ENCODE measurements at places on chromosomes 16 and 17.

DNA sequence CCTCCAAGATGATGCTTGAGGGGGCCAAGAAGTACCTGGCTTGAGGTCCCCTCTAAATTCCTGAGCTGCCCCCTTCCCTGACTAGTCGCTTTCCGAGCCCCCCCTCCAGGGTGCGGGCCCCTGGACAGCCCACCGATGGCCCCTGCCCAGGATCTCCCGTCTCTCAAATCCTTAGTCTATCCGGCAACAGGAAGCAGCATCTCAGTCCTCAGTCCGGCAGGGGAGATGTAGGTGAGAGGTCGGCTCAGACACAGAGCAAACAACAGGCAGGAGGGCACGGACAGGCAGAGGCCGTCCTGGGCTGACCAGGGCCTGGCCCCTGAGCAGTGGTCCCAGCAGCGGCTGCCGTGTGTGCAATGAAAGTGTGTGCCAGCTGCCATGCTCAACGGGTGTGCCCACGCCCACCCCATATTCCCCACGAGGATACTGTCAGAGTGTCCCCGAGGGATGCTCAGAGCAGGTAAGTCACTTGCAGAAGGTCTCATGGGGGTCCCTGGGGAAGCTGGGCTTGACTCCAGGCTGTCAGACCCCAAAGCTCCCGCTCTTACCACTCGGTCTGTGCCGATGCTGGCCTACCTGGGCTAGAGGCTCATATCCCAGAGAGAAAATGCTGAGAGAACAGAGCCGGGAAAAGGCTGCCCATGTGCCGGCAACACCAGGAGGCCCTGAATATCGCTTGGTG lies 7.2 kb downstream of the SLC43A2 start:
- ATAC-seq = no peak

DNA sequence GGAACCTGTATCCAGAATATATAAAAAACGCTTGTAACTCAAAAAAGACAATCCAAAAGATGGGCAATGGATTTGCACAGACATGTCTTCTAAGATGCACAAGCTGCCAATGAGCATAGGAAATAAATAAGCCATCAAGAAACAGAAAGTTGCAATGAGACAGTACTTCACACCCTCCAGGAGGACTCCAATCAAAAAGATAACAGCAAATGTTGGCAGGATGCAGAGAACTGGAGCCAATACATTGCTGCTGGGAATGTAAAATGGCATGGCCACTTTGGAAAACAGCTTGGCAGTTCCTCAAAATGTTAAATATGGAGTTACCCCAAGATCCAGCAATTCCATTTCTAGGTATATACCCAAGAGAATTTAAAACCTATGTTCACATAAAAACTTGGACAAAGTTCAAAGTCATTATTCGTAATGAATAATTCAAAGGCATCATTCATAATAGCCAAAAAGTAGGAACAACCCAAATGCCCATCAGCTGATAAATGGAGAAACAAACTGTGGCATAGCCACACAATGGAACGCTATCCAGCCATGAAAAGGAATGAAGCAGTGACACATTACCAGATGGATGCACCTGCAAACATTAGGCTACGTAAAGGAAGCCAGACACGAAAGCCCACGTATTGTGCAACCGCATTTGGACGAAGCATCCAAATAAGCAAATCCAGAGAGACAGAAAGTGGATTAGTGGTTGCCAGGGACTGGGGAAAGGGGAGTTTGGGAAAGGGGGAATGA lies 25.6 kb downstream of the GGA2 start:
- ATAC-seq = no peak

DNA sequence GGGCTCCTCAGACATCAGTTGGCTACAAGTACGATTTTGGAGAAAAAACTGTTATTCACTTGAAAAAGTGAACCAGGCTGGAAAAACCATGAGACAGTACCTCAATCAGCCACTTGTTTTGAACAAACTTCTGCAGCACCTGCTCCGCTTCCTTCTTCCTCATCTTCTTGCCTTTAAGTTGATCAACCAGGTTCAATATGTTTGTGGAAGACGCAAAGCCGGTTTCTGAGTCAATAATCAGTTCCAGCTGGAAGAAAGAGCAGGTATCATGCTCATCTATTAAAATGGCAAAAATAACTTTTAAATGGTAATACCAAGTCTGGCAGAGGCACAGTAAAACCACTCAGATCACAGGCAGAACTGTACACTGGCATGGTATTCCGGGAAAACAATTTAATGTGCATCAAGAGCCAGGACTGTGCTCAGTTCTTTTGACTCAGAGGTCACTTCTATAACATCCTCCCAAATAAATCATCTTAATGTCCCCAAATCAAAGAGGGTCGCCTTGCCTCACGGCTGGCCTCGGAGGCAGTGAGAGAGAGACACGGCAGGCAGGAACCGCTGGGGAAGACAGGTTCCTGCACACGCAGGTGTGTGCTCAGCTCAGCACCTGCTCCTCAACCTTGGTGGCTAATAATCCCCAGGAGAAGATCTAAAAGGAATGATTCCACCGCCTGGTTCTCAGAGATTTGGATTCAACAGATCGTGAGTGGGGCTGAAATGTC lies 29.7 kb downstream of the KDM8 start:
- no peak for ATAC-seq

DNA sequence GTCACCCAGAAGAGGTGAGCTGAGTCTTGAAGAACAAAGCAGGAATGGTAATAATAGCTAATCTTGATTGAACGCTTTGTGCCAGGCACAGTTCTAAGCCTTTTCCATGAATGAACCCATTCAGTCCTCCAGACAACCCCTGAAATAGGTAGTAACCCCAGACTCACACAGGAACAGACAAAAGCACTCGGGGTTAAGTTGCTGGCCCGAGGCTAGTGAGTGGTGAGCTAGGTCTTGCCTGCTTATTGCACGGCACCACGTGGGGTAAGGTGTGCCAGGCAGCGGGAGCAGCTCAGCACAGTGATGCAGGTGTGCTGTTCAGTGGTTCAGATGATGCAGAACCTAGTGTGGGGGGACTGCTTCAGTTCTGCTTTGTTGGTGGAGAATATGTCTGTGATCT lies 181.6 kb downstream of the RAB11FIP4 start:
- no peak for ATAC-seq

GRCh38 chr16:54031107-54031760 lies 255.4 kb downstream of the IRX3 start:
- ATAC-seq = no peak

DNA sequence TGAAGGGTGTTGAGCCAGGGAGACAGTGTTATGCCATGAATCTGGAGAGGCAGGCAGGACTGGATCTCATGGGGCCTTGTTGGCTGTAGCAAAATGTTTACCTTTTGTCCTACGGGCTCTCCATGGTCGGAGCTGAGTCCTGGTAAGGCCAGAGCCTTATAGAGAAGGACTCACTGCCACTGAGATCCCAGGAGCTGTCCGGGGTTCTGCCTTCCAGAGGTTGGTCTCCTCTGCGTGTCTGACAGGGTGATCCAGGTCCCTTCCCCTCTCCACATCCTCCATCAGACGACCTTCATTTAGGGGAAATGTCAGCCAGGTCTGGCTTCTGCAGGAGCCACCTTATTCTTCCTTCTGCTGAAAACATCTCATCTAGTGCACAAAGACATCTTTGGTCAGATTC lies 285.2 kb upstream of the N4BP1 start:
- ATAC-seq = no peak

GRCh38 chr17:17531156-17531555 lies 35.0 kb upstream of the RASD1 start:
- ATAC-seq = no peak

DNA sequence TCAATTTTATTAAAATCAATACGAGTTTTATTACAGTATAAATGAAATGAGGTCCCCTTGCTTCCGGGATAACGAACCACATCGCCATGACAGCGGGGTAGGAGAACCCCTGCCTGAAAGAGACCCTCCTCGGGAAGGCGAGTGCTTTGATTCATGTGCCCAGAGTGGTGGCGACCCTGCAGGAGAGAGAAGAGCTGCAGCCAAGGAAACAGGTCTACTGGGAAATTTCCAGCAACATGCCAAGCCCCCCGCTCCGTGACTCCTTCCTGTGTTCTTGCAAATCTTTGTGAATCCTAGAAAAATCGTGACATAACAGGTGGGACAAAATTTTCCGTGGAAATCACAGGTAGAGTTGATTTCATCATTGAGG lies 162.5 kb downstream of the WSCD1 start:
- ATAC-seq = no peak

DNA sequence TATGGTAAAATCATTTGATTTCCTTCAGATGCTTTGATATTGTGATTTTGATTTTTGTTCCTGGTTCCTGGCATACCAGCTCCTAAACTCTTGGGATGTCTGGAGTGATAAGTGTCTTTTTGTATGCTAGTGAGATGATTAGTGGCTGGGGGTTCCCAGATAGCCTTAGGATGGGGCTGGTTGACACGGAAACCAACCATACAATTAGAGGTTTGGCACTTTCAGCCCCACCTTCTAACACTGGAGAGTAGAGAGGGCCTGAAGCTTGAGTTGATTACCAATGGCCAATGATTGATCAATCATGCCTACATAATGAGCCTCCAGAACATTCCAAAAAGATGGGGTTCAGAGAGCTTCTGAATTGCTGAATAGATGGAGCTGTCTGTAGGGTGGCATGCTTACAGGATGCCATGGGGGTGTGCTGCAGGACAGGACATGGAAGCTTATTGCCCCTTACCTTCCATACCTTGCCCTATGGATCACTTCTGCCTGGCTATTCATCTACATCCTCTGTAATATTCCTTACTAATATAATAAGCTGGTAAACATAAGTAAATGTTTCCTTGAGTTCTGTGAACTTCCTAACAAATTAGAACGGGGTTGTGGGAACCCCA lies 22.8 kb downstream of the RNF112 start:
- no peak for ATAC-seq

GRCh38 chr17:75848523-75849278 lies 4.5 kb upstream of the UNC13D start:
- ATAC-seq = peak; percentile 21

DNA sequence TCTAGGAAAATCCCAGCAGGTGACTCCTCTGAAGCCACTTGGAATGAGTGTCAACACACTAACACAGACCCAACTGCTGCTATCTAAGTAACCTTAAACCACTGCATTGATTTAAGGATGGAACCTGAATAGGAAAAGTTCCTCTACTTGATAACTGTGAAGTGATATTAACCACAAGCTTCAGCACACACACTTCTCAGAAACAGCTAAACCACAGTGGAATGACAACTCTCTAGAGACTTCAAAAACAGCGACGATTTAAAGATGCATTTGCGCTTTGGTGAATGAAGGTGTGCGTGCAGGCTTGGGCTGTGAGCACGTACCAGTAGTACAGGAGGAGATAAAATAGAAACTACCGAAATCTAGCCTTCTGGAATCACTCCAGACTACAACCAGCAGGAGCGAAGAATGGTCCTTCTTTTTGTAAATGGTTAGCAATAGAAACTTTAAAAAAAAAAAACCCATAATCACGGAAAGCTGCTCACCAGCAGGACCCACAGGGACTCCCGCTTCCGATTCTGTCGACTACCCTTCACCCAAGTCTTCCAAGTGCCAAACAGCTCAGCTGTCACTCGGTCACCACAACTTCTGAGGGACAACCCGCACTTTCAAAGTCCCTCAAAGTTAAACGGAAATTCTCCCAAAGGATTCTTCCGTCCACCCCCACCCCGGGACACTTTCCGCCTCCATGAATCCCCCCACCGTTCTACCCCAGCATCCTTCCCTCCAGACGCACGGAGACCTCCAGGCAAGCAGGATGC lies 137.7 kb upstream of the CORO6 start:
- peak; percentile 63 for ATAC-seq

DNA sequence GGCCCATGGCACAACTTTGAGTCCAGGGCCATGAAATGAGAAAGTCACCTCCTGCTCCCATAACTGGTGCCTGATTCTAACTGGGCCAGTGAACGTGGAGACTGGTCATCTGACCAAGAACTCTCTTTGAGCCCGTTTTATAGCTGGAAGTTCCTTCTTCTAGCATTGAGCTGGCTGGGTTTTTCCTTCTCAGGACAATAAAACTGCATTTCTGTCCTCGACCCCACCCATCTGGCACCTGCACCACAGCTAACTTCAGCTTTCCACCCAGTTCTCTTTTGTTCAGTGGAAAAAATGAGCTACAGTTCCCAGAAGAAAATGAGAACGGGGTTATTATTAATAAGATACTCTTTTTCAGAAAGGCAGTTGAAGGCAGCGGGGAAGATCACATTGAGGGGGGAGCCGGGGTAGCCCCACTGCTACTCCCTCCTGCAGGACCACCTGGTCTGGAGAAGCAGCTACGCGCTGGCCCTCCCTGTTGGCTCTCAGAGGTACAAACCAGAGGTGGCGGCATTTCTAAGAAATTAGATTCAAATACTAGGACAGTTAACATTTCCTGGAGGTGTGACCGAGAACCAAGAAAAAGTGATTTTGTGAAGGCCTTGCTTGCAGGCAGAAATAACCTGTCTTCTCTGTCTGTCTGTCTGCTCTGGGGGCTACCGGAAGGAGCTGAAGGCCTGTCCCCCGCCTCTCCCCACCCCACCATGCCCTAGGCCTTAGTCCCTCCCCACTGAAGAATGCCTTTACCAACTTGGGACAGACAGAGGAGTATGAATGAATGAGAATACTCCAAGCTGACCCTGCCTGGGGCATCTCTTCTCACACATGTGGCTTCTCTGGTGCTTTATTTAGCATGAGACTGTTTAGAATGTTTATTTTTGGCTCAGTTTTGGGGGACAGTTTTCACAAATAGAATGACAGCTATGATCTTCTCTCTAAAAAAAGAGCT lies 123.9 kb downstream of the XYLT1 start:
- peak; percentile 75 for ATAC-seq

GRCh38 chr16:27080895-27081294 lies 14.2 kb downstream of the C16orf82 start:
- no peak for ATAC-seq

- ATAC-seq = no peak
These were observed 220.3 kb downstream of the PRKCA start for GRCh38 chr17:66522591-66523272.

DNA sequence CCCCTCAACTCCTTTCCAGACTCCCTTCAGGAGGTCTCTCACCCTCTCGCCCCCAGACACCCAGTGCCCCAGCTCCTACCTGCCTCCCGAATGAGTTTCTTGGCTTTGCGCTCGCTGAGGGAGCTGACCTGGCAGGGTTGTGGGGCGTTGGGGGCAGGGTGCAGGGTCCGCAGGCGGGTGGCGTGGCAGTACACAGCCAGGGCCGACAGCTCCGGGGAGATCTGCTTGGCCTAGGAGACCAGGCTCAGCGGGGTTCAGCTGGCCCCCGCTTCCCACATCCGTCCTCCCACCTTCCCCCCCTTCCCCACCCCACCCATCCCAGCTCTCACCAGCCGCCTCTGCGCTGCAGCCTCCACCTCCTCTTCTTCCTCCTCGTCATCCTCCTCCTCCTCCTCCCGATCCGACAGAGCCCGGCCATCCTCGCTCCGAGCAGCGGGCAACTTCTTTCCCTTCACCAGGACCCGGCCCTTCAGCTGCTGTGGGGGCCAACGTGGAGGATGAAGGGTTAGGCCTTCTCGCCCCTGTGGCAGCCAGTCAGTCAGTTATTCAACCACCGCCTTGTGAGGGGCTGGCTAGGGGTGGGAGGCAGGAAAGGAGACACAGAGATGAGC lies 17.2 kb downstream of the PLCD3 start:
- no peak for ATAC-seq

- no peak for ATAC-seq
These were observed 36.6 kb downstream of the TIMM22 start for GRCh38 chr17:1033503-1033902.

- no peak for ATAC-seq
These were observed 2.7 kb downstream of the HS3ST3B1 start for GRCh38 chr17:14303343-14304221.

- ATAC-seq = no peak
These were observed 47.3 kb upstream of the TBX2 start for GRCh38 chr17:61352408-61352770.
